ENCODE measurements at places on chromosomes 1 and 21.

DNA sequence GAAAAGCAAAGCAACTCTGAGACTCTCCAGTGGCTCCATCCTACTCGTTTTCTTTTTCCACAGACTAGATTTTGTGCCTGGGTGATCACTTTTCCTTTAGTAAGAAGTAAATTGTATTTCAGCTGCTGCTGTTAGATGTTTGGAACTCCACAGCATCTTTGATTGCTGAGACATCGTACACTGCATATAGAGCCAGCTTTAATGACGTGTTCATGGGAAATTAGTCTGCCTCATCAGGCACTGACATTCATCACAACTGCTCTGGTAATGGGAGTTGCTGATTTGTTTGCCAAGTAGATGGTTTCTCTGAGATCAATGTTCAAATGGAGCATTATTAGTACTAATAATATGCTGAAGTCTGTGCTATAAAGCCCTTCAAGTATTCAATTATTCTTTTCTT lies 573.8 kb upstream of the NR5A2 start:
- no peak for DNase-seq

GRCh38 chr1:109985247-109986053 lies 885 bp downstream of the AHCYL1 start:
- DNase-seq, result no peak

- DNase-seq, result no peak
Observed at GRCh38 chr1:236753516-236753915, 41.6 kb upstream of the MTR start.

GRCh38 chr1:221606256-221606655 lies 135.6 kb downstream of the DUSP10 start:
- no peak for DNase-seq

- no peak for DNase-seq
Observed at GRCh38 chr1:61334718-61335589, 252.6 kb downstream of the NFIA start.

- DNase-seq, result no peak
Observed at GRCh38 chr1:82874041-82874440, 1073.3 kb downstream of the ADGRL2 start.

- DNase-seq, result peak; percentile 37
Observed at GRCh38 chr1:79497193-79497773, 490.8 kb upstream of the ADGRL4 start.

DNA sequence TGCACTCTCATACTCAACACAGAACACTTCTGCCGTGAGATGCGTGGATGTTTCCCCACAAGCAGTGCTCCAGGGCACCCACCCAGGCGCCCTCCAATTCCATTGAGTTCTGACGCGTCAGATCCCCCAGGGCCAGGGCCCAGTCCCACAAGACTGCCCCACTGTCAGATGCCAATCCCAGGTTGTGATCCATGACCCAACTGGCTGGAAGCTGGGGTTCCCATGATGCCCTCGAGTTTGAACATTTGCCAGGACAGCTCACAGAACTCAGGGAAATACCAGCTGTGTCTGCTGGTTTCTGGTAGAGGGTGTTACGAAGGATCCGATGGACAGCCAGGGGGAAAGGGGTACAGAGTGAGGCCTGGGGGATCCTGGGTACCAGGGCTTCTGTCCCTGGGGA lies 58.4 kb downstream of the AGPAT3 start:
- DNase-seq, result no peak

- no peak for DNase-seq
Observed at GRCh38 chr1:75992312-75992711, 60.1 kb upstream of the ASB17 start.

DNA sequence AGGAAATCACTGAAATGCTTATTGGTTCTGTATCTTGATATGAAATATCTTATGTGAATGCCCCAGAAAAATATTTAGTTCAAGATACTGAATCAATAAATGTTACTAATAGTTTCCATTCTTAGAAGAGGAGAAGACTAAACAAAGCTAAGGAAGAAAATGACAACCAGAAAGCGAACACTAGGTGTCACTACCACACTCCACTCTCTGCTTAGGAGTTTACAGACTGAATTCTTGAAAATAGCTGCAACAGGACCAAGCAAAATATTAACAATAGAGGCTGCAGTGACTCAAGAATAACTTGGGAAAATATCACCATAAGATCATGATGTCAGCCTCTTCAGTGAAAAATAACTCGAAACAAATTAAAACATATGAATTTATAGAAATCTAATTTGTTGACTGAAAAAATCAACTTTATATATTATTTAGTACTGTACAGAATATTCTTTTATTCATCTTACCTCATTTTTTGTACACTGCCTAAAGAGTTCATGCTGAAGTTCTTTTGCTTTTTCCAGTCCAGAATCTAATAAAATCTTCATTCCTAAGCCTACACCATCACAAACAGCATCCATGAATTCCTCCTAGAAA lies 61.6 kb downstream of the KIF14 start:
- DNase-seq, result peak; percentile 58

GRCh38 chr1:84971957-84972356 lies 25.0 kb downstream of the MCOLN2 start:
- DNase-seq, result no peak

- DNase-seq, result no peak
Observed at GRCh38 chr1:5982868-5983267, 9.4 kb downstream of the NPHP4 start.

DNA sequence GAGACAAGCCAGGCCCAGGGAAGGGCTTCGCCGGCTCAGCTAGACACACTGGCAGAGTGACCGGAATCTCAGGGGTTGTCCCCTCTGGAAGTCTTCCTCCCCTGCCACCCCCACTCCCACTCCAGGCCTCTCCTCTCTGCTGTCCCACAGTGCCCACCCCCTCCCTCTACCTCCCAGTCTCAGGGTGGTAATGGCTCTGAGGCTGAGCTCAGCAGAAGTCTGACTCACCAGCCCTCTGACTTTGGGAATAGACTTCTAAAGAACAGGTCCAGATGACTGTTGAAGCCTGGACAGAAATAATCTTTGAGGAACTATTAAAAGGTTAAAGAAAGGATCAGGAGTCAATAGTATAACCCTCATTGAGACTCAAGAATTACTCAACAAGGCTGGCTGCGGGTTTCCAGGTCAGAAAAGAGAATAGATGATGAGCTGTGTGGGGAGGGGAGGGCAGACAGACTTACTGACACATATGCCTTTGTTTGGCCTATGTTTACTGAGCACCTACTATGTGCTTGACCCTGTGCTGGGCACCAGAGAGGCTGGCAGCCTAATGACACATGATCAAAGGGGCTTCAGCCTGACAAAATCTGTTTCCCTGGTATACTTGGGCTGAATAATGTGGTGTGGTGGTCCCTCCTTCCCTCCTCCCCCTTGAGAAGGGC lies 8.2 kb downstream of the HCRTR1 start:
- no peak for DNase-seq

DNA sequence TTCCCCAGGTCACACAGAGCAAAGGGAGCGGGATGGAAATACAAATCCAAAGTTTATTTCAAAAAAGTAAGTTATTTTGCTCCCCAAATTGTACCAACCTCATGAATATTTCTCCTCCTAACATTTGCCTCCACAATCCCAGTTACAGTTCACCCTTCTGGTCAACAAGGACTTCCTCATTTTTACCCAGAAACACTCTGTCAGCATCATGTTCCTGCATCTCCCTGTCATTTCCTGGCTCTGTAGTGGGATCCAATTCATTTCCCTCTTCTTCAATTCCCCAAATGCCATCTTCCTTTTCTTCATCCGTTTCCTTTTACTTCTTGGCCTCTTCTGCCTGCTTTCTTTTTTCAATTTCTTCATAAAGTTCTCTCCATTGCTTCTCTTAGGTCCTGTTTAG lies 32.0 kb upstream of the EPS15 start:
- DNase-seq, result no peak

DNA sequence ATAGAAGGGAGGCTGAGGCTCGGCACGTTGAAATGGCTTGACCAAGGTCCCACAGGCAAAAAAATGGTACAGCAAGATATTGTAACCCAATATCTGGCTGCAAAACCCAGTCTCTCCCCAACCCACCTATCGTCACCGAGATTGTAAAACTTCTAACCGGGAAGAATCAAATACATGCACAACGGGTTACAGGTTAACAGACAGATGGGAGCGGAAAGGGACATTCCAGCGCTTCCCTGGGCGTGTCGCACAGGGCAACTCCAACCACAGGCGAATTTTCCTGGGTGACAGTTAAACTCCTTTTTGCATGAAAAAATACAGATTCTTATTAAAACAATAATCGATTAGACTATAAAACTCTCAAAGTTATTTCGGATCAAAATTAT lies 31.8 kb upstream of the JUN start:
- DNase-seq, result peak; percentile 79

DNA sequence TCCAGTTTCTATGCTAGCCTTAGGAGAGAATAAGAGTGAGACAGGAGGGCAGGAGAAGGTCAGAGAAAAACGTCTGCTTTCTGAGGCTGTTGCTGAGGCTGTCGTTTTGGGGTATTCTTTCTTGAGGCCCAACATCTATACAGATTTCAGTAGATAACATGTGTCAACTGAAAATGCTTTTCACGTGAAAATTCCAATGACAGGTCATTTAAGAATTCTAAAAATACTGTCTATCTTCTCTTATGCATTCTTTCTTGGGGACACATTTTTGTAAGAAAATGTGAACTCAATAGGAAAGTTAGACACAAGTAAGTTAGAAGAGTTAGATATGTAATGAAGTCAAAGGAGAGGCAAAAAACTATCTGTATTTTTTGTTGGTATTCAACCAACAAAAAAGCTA lies 150.8 kb downstream of the TGFB2 start:
- no peak for DNase-seq

GRCh38 chr1:107943694-107944093 lies 21.3 kb downstream of the VAV3 start:
- no peak for DNase-seq

DNA sequence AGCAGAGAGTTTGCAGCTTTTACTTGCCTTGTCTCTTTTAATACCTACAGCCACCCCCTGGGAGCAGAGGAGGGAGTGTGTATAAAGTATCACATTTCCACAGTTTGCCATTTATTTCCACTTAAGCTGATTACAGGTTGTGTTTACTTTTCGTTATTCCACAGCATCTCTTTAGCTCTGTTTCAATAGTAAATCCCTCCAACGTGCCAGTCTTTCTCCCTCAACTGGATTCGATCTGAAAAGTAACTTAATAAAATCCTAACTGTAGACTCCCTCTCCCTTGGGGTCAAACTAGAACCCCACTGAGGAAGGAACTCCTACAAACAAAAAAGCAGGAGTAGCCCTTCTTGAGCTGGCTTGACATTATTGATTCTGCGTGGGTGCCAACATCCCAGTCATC lies 3.1 kb upstream of the FCGR2A start:
- DNase-seq, result no peak

GRCh38 chr21:21003701-21004100 lies 5.5 kb downstream of the NCAM2 start:
- DNase-seq, result no peak

GRCh38 chr1:243710467-243710866 lies 139.6 kb downstream of the AKT3 start:
- no peak for DNase-seq

DNA sequence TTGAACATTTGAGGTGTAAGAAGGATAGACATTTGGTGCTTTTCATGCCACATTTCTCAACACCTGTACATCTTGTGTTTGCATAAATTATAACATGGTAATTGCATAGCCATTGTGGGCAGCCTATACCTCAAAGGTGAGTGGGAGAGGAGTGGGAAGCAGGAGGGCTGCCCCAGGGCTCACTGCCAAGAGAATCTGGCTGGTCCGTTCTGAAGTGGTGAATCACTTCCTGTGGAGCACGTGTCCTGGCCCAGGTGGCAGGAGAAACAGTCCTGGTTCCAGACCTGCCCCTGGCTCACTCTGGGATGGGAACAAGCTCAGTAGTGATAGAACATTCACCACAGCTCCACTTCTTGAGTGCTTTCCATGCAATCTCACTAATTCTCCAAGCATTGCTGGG lies 11.6 kb upstream of the OLFML2B start:
- peak; percentile 31 for DNase-seq

- DNase-seq, result no peak
Observed at GRCh38 chr1:227325156-227325555, 6.9 kb upstream of the CDC42BPA start.

DNA sequence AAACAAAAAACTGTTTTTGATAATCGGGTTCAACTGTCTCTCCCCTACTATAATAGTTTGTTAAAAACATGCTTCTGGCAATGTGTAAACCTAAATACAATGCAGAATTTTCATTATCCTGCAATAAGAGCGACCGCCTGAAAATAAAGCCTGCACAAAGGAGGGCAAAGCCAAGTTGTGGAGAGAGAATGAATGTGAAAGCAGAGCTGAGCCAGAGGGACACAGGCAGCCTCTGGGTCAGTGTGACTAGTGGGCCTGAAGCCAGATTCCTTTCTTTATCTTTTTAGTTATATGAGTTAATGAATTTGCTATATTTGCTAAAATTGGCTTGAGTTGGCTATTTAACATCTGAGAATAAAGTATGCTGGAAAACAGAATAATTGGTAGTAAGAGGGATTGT lies 615.2 kb downstream of the PLA2G4A start:
- DNase-seq, result no peak

GRCh38 chr1:44775930-44776729 lies 790 bp downstream of the RPS8 start:
- DNase-seq, result no peak

DNA sequence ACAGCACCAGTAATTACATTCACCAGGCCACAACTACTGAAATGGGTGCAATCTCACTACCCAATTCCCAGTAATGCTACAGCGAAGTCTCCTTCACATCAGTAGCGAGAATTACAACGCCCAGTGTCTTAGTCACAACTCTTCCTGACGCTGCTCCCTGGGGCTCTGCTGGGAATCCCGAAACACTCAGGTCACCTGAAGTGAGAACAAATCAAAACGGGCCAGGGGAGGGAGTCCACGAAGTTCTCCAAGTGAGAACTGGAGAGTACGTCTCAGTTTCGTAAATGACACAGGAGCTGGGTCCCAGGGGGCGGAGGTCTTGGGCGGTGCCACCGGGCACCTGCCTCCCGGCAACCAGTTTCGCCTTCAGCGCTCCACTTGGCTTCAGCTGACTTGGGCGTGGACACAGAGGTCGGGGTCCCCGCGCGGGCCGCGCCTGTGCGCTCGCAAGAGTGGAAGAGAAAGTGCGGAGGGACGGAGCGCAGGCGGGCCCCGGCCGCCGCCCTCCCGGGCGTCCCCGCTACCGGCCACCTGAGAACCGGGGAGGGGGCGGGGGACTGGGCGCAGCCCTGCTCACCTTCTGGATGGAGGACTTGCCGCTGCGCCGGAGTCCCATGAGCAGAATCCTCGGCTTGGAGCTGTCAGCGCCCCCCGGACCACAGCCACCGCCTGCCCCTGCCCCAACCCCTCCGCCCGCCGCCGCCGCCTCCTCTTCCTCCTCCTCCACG lies 575 bp downstream of the RRAGC start:
- DNase-seq, result peak; percentile 45

All from LoVo (cell line).